ENCODE measurements at places on chromosomes 2 and 18.

DNA sequence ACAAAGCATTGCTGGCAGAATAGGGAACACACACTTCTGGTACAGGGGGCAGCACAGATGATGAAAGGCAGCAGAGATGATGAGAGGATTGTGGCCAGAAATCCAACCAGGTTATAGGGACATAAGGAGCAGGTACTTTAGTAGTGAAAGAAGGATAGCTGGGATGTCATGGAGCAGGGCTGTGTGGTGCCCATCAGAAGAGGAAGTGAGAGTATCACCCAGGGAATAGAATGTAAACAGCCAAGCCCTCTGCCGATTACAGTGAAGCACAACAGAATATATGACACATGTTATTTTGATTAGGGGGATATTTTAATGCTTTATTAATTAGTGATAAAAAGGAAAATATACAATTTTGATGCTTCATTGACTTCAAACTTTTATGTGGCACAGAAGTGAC, 883.4 kb upstream of the CDH2 start:
- no peak for DNase-seq

GRCh38 chr18:52824126-52824525, 484.1 kb downstream of the DCC start:
- DNase-seq: no peak

- no peak for DNase-seq
Measured at GRCh38 chr18:5469340-5469739, 74.5 kb downstream of the EPB41L3 start.

GRCh38 chr2:102046135-102046986, 54.6 kb downstream of the IL1R2 start:
- no peak for DNase-seq

GRCh38 chr2:284896-285492, 2.9 kb downstream of the ALKAL2 start:
- no peak for DNase-seq

DNA sequence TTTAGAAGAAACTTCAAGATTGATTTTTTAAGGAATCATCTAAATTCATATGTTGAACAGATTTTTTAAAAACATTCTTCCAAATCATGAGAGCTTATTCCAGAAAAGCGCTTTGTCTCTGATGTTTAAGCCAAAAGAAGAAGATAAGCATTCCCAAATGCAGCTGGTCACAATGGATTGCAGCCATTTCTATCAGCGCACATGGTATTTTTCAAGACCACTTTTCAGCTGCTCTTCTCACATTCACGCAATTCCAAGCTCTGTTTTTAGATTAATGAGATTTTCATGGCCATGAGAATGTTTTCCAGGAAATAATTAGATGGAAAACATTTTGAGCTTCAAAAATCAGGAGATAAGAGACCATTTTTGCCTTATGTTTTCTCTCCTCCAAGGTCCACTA, 8.7 kb downstream of the OSBPL1A start:
- no peak for DNase-seq

- no peak for DNase-seq
Measured at GRCh38 chr2:66498289-66498975, 63.5 kb downstream of the MEIS1 start.

DNA sequence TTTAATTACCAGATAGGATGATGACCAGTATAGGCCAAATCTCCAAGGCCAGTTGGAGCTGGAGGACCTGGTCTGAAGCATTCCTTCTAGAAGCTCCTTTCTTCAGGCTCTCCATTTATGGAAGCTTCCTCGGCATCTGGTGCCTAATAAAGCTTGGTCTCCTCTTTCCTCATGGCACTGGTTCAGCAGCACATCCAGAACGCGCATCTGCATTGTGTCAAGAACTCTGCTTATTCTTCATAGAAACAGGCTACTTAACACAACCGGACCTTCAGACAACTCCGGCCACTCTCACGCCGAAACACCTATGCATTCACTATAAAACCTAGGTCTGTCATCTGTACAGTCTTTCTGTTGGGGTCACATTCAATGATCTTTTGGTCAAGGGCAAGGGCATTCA, 99.8 kb downstream of the COL6A3 start:
- no peak for DNase-seq

DNA sequence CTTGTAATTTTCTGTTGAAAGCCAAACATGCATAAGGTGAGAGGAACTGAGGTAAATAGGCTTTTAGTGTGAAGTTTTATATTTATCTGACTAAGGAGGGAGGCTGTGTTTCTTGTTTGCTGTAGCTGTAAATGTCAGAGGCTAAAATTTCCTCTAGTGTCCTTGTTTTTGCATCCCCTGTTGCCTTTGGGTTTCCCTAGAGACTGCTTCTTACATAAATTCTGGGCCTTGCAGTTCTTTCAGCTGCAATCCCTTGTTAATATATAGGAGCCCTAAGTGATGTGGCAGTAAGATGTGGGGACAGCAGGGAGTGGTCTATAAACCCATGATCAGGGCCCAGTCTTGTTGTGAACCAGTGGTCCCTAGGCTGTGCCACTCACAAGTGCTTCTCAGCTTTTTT, 7.5 kb upstream of the IMP4 start:
- no peak for DNase-seq

- DNase-seq: no peak
Measured at GRCh38 chr2:137249463-137250130, 484.3 kb downstream of the THSD7B start.

GRCh38 chr2:10493634-10494281, 45.6 kb upstream of the ODC1 start:
- DNase-seq: peak; percentile 71

GRCh38 chr18:75915941-75916623, 488.6 kb upstream of the SMIM21 start:
- no peak for DNase-seq

- DNase-seq: no peak
Measured at GRCh38 chr2:7516484-7517063, 599.4 kb downstream of the RNF144A start.

DNA sequence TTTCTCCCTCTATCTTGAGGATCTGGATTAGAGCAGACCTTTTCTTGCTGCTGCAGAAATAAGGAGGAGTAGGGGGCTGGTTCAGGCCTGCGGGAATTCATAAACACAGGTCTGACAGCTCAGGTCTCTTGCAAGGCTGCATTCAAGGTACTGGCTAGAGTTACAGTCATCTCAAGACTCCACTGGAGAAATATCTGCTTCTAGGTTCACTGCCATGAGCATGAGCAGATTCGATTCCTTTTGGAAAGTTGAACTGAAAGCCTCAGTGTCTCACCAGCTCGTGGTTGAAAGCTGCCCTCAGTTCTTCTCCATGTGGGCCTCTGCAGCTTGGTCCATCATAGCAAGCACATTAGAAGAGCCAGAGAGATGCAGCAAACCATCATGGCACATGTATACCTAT, 124.4 kb upstream of the SETBP1 start:
- DNase-seq: peak; percentile 29

GRCh38 chr18:9287036-9287435, 47.5 kb upstream of the TWSG1 start:
- no peak for DNase-seq

- DNase-seq: no peak
Measured at GRCh38 chr2:43393918-43394317, 167.5 kb upstream of the ZFP36L2 start.

- DNase-seq: no peak
Measured at GRCh38 chr2:17084877-17085276, 419.2 kb upstream of the CYRIA start.

DNA sequence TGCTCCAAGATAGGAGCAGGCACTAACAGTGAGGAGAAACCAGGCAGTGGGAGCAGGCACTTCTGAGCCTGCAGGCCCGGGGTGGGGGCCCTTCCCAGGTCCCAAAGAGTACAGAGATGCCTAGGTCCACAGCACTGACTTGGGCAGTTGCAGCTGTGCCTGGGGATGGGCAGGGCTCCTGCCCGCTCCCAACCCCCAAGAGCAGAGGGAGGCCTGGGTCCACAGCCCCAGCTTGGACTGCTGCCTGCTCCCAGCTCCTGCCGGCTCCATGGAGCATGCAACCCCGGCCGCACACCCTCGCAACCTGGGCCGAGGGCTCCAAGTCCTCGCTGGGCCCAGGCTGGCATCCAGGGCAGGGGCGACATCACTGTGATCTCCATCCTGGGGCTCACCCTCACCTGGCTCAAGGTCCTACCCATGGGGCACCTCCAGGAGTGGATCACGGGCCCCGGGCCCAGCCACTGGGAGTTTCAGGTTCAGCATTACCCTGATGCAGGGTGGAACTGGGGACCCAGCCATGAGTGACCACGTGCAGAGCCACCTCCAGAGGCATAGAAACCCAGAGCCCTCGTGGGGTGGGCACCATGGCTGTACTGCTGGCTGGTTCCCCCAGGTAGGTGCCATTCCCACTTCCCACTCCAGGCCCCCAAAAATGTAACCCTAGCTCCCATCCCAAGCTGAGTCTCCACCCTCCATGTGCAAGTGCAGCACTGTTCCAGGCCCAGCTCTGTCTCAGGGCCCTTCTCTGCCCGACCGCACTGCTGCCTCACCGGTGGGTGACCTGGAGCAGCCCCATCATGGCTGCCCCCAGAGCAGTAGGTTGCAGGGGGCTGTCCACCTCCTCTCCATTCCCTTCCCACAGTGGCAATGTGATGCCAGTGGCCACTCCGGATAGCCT, 325.6 kb downstream of the NR4A2 start:
- DNase-seq: no peak

- peak; percentile 17 for DNase-seq
Measured at GRCh38 chr18:23701017-23701416, 11.8 kb downstream of the LAMA3 start.

DNA sequence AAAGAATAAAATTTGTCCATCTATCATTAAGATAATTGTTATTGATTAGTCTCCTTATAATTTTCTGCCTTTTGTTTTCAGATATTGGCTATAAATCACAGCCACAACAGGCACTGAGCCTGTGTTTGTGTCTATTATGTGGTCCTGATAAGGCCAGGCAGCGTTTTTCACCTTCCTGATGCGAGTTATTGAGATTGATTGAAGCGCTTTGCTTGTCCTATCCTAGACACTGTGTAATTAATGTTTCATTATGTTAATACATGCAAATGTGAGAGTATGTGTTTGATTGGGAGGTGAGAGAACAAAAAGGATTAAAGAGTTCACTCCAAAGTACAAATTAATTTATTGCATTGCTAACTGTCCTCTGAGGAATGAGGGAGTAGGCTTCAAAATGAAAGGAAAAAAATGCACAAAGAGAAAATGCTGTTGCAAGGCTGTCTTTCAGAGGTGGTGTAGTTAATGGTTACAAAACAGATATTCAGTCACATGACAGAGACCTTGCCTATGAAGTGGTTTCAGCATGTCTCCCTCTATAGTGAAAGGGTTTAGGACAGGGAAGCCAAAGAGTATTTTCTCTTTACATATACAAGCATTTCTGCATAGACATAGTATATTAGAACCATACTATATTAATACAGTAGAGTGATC, 391.1 kb downstream of the DCC start:
- DNase-seq: no peak

DNA sequence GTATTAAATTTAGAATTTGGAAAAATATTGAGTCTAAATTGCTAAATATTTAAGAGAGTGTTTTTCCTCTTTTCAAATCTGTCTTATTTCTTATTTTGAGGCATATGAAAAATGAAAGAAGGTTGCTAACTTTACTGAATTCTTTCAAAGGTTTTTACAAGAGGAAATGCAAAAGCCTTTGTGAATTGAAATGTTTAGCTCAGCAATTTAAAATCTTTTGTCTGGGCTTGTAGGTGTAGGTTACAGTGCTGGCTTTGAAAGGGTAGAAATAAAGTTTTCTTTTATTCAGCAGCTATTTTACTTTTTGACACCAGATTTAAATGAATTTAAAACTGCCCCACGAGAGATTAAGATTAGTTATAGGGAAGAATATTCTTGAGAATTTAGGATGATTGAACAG, 192.0 kb downstream of the CDH7 start:
- DNase-seq: no peak

DNA sequence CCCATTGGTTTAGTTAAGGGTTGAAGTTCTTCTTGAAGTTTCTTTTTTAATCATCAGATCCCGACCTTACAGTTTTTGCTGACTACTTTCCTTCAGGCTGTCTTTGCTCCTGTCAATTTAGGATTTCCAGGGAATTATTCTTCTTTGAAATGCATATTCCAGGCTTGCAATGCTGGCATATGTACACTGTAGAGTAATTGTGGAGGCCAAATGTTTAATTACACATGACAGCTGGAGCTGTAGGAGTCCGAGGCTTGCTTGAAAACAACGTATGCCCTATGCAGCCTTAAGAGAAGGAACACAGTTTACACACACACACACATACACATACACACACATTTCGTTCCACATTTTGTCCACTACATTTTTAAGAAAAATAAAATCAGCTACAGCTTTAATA, 602.3 kb downstream of the TMEM182 start:
- no peak for DNase-seq

DNA sequence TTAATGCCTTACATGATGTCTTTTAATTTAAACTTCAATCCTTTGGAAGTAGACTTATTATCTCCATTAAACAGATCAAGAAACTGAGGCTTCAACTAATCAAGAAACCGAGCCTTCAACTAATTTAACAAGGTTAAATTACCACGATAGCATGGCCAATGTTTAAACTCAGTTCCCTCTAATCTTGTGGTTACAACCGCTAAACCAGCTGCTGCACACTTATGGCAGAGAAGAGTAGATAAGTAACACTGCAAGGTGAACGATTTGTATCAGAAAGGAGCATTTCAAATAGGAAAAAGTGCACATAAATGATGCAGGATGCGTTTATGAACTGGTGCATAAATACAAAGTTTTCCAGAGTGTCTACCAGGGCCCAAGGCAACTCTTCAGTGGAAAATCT, 144.6 kb upstream of the CAVIN2 start:
- DNase-seq: no peak

DNA sequence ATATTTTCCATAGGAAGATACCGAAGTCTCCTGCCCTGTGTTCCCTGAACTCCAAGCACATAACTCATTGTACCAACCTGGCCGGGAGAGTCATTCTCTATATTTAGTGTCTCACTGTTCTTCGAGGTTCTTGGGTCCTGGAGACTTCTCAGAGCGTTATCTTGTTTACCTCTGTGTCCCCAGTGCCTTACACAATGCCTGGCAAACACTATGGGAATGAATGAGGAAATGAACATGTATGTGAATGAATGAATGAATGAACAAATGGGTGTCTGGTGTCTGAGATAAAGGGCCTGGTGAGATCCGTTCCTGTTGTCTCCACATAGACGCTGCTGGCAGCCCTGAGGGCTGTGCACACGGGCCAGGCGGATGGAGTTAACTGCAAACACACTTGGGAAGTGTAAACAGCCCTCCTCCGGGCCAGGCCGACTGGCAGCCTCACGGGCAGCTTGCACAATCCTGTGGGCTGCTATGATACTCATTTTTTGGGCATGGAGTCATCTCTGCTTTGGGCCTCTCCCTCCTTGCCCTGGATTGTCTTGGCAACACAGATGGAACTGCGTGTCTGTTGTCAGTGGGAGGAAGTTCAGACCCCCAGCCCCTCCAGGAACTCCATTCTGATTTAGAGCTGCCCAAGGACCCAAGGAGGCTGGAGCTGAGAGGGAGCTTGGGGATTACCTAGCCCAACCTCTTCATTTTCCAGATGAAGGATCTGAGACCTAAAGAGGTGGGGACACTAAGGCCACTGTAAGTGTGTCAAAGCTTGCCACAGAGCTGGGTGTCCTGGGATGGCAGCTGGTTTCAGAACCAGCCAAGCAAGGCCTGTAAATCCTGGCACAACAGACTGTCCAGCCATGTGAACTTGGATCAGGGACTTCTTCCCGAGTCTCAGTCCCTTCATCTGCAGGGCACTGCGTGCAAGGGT, 124.4 kb downstream of the INHBB start:
- no peak for DNase-seq

- no peak for DNase-seq
Measured at GRCh38 chr2:183383854-183384253, 259.6 kb downstream of the NUP35 start.
